Cortex of kidney (tissue), 1 donor: ENCODE measurements at places on chromosomes 6 and 20.

GRCh38 chr6:125968493-125968892 lies 11.9 kb downstream of the HINT3 start:
- DNase-seq = no peak

DNA sequence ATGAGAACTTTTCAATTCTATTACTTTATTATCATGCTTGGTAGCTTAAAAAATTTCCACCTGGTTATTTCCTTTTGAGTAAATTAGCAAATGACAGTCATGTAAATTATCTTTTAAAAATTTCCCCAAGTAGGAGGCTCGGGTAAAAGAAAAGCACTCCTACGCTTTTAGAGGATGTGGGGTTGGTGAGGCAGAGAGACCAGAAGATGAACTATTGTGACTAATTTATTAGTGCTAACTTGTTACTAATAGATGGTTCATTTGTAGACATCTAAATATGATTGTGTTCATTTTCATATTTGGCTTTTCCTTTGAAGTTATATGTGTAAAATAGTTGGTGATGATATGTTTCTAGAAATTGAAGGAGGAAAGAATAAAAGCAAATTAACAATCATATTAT lies 27.0 kb downstream of the ZNF292 start:
- DNase-seq = no peak

DNA sequence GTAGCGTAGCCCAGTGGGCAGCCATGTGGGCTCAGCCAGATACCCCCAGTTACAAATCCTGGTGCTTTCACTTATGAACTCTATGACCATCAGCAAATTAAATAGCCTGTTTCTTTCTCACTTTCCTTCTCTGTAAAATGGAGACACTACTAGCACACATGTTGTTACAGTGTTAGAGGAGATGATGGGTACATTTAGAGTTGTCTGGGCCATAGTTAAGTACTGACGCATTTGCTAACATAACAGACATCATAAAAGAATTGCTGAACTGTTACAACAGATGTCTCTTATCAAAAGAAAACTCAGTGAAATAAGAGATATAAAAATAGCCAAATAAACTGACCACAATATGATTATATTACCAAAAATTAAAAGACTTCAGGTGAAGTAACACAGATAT lies 69.9 kb upstream of the DOK5 start:
- no peak for DNase-seq

- no peak for DNase-seq
Measured at GRCh38 chr6:154996841-154997311, 1.8 kb downstream of the TIAM2 start.

GRCh38 chr20:40010483-40010882 lies 678.6 kb downstream of the MAFB start:
- DNase-seq = no peak

GRCh38 chr20:62219992-62220665 lies at the start of gene HRH3:
Gene HRH3 (minus strand): TSS chr20:62220278. CDS start chr20:62219970, 308 bp downstream.
- no peak for DNase-seq

- DNase-seq = no peak
Measured at GRCh38 chr20:62799036-62799435, 2.8 kb downstream of the MRGBP start.

GRCh38 chr6:131367206-131367873 lies 205.7 kb upstream of the ARG1 start:
- no peak for DNase-seq

GRCh38 chr6:74318738-74319137 lies 622.7 kb downstream of the CD109 start:
- no peak for DNase-seq

- DNase-seq = no peak
Measured at GRCh38 chr20:63733117-63733516, 3.3 kb upstream of the LIME1 start.

- no peak for DNase-seq
Measured at GRCh38 chr6:75642311-75642710, 40.6 kb downstream of the SENP6 start.

GRCh38 chr6:109523478-109523877 lies 40.5 kb upstream of the ZBTB24 start:
- no peak for DNase-seq

GRCh38 chr20:31581391-31581790 lies 23.7 kb upstream of the ID1 start:
- DNase-seq = no peak

GRCh38 chr6:112743323-112743722 lies 396.2 kb downstream of the RFPL4B start:
- no peak for DNase-seq

DNA sequence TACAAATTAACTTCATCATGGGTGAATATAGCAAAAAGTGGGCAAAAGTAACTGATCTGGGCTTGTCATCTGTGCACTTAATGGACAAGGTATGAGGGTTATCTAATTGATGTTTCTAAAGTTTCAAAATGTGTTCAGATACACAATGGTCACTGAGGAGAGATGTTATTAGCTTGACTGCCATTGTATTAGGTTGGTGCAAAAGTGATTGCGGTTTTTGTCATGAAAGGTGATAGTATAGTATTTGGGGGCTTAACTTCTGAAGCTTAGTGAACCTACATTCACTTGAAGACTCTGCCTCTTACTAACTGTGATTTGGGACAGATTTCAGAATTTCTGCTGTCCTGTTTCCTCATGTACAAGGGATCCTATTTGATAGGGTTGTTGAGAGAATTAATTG lies 159.6 kb downstream of the UST start:
- DNase-seq = no peak

- DNase-seq = no peak
Measured at GRCh38 chr6:132790450-132790849, 8.0 kb downstream of the SLC18B1 start.

GRCh38 chr6:28907394-28907793 lies 16.4 kb downstream of the TRIM27 start:
- DNase-seq = no peak

GRCh38 chr6:155021680-155022079 lies 26.6 kb downstream of the TIAM2 start:
- DNase-seq = no peak

DNA sequence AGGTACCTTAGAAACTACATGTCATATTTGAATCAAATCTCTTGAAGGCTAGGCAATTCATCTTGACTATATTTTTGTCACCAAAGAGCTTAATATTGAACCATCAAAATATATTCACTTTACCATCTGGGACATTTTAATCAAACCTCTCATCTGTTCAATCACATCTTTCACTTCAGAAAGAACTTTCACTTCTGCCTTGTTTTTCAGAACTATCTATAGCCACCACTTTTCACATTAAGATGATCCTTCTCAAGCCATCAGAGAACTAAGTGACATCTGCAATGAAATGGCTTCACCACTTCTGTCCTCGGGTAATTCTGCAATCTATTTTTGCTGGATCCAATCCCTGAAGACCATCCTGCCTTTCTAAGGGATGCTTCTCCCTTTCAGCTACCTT lies 57.8 kb downstream of the OR2B2 start:
- DNase-seq = no peak

GRCh38 chr6:156057869-156058268 lies 602.2 kb upstream of the NOX3 start:
- no peak for DNase-seq

DNA sequence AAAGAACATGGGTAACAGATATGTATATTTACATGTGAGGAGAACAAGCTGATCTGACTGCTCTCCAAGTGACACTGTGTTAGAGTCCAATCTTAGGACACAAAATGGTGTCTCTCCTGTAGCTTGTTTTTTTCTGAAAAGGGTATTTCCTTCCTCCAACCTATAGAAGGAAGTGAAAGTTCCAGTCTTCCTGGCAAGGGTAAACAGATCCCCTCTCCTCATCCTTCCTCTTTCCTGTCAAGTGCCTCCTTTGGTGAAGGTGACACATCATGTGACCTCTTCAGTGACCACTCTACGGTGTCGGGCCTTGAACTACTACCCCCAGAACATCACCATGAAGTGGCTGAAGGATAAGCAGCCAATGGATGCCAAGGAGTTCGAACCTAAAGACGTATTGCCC lies 5.2 kb downstream of the HFE start:
- DNase-seq = no peak

GRCh38 chr6:147621263-147621662 lies 112.8 kb downstream of the SAMD5 start:
- no peak for DNase-seq

- DNase-seq = no peak
Measured at GRCh38 chr6:117267766-117268534, 2.6 kb downstream of the VGLL2 start.

GRCh38 chr20:6122111-6122872 lies 538 bp downstream of the FERMT1 start:
- DNase-seq = no peak

GRCh38 chr6:89597988-89598387 lies 40.6 kb downstream of the LYRM2 start:
- DNase-seq = no peak

- no peak for DNase-seq
Measured at GRCh38 chr6:53152576-53152975, 3.9 kb upstream of the GCM1 start.

- no peak for DNase-seq
Measured at GRCh38 chr6:106918115-106918514, 56.4 kb downstream of the CD24 start.

GRCh38 chr6:53898026-53898795 lies 103.4 kb downstream of the LRRC1 start:
- DNase-seq = no peak

DNA sequence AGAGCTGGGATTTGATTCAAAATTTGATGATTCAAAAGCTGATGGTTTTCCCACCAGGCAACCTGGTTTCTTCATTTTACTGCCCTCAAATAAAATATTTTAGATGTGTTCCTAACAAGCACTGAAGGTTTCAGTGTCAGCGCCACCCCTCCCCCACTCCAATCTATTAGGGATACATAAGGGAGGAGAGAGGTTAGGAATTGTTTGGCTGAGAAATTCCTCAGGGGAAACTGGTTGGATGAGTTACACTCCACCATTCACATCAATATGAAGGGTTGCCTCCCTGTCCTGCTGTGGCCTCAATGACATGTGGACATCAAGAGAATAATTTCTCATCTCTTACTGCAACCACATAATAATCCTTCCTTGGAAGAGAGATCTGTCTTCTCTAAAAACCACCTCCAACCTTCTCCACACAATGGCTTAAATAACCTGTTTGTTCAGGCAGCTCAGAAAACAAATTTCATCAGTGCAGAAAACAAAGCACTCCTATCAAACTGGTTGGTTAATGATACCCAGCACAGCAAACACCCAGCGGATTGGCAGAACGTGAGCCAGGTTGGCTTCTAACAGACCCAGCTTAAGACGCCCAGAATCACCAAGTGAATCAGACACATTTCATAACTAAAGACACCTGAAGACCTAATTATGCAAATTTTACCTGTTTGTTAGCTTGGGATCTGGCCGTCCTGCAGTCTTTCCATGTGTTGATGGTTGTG lies 136.0 kb upstream of the SGK1 start:
- DNase-seq = no peak

DNA sequence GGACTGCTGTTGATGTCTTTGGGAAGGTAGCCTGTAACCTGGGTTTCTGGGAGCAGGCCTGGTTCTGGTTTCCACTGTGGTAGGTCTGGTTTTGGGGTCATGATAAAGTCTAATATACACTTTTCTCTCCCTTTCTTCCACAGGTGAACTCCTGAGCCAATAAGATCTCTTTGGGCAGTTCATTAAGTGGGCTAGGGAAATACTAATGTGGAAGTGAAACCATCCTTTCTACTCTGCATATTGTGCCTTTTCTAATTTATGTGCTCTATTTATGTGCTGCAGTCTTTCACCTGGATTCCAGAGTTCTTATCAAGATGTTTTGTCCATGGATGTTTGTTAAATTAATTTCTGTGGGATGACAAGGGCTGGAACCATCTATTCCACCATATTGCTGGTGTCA lies 165.7 kb upstream of the PTPRK start:
- no peak for DNase-seq

- no peak for DNase-seq
Measured at GRCh38 chr6:82385546-82385945, 21.9 kb downstream of the TPBG start.

- no peak for DNase-seq
Measured at GRCh38 chr6:116015561-116015960, 45.1 kb downstream of the FRK start.

GRCh38 chr6:135250234-135250633 lies 69.1 kb downstream of the MYB start:
- DNase-seq = no peak

DNA sequence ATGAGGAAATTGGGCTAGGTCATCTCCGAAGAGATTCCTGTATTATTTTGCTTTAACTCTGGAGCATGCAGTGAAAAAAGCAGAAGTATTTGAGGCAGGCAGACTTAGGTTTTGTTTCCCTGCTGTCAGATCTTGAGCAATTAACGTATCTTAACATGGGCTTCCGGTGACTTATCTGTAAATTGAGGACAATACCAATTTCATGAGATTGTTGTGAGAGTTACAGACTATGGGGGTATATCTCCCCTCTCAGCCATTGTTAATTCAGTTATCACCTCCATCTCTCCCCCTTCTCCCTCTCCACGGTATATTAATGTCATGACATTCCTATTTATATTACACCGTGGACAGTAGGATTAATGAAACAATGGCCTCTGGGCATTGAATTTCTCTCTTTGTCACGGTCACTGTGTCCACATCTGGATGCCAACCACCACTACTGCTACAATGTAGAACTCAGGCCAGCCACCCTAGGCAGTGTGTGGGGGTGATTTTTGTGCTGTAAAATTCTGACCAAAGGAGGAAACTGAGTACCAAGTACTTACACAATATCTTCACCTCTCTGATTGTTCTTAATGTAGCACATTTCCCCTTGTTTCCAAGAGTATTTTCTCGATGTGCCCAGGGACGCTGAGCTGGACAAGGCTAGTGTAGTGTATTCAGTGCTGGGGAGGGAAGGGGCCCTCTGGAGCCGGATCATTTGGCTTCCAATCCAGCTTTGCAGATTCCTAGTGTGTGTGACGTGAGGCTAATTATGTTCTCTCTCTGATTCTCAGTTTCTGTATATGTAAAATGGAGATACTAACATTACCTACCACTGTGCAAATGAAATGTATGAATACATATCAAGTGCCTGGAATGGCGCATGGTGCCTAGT lies 77.2 kb downstream of the GCNT2 start:
- DNase-seq = no peak

GRCh38 chr20:35621560-35621946 lies 5.9 kb downstream of the SPAG4 start:
- no peak for DNase-seq

DNA sequence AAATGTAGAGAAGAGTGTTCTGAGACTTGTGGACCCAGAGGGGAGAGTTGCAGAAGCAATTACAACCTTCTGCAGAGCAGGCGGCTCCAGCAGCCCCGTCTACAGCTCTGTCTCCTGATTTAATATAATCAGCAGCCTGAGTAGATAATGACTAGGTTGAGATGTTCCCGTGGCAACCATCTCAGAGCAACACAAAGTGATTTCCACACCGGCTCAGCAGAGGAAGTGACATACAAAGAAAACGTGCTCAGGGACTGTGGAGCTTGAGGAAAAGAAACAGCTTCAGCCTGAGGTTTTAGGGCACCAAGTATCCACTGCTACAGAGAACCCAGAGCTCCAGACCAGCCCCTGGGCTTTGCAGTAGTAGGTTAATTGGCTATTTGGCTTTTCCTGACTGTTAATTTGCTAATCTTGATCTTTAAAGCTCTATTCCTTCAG lies 136.4 kb downstream of the MTFR2 start:
- no peak for DNase-seq

GRCh38 chr6:32462609-32463008 lies 22.9 kb downstream of the HLA-DRA start:
- no peak for DNase-seq

- DNase-seq = no peak
Measured at GRCh38 chr6:44452725-44453124, 65.2 kb downstream of the CDC5L start.
